Right renal cortex interstitium (tissue), 3 donors: ENCODE measurements at places on chromosomes 4 and X. TPM values are rescaled to one million over a fixed set of nuclear protein-coding genes. Genes with fewer than 3 reads are reported as not detected.

DNA sequence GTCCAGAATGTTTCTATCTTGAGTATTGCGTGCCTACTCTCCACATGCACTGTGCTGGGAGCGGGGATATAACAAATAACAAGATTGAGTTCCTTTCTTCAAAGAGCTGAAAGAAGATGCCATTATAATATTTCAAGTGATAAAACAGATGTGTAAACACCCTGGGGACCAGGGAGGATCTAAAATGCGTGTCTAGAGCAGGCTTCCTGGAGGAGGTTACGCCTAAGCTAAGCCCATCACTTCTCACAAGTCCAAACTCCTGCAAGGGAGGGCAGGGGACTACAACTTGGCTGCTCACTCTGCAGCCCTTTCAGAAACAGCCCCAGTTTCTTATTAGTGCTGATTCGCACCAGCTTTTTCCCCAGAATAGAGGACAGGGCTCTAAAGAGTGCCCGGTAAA, 21.5 kb downstream of the PTCHD1 start:
- no peak for DNase-seq

DNA sequence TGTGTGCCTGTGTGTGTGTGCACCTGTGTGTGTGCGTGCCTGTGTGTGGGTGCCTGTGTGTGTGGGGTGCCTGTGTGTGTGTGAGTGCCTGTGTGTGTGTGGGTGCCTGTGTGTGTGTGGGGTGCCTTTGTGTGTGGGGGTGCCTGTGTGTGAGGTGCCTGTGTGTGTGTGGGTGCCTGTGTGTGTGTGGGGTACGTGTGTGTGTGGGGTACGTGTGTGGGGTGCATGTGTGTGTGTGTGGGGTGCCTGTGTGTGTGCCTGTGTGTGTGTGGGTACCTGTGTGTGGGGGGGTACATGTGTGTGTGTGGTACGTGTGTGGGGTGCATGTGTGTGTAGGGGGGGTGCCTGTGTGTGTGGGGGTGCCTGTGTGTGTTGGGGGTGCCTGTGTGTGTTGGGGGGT, 73.4 kb upstream of the HGFAC start:
- no peak for DNase-seq

- no peak for DNase-seq
Observed at GRCh38 chr4:160846121-160846520, 1317.7 kb downstream of the FSTL5 start.

TMEM271 gene
- polyA plus RNA-seq: not detected

TEC gene
- polyA plus RNA-seq: 3.7 TPM

TMEM192 gene
- 35.8 TPM for polyA plus RNA-seq

VCX3B gene
- polyA plus RNA-seq: 0.68 TPM
